ENCODE measurements at places on chromosomes 12 and 14.

DNA sequence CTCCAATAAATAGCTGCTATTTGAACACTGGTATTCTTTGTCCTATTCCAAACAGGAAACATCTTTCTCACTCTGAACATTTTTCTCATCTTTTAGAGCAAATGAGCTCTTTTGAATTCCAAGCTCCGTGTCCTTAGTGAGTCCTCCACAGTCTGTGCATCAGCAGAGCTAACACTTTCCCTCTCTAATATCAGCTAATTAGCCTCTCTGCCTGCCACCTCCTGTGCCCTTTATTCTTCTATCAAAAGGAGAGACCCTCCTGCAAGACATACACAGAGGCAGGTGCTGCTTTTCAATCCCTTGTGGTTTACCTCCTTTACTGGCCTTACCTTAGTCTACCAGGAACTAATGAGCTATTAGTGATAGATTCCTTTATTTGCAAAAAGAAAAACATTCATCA is 178.5 kb downstream of the SLC35F4 start:
- DNase-seq, result no peak

DNA sequence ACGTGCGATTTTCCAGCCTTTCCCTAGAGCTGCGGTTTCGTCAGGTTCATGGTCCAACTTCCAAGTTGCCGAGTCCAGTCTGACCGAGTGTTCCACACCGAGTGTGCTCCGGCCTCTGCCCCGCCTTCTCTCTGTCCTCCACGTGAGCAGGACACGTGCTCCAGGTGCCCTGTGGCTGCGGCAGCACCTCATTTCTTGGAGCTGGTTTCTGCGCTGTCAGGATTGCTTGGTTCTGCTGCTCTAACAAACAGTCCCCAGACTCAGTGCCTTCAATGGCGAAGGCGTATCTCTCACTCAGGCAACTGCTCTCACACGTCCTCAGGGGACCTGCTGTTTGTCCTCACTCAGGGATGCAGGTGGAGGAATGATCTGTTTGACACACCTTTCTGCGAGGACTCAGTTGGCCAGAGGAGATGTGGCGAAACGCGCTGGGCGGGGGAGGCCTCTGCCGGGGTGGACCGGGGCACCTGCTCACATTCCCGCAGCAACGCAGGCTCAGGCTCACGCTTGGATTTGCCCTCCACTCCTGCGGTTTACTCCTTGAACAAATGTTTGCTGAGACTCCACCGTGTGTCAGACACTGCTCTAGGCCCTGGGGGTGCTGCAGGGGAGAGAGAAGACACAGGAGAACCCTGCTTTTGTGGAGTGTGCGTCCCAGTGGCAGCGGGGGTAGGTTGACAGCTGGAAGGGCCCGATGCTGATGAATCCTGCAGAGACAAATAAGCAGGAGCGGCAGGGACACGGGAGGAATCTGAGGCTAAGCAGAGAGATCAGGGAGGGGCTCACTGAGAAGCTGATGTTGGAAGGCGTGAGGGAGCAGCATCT is 63.4 kb upstream of the FBRSL1 start:
- no peak for DNase-seq

GRCh38 chr14:55198749-55199148 is 7.4 kb upstream of the DLGAP5 start:
- DNase-seq, result no peak

- DNase-seq, result no peak
These were observed 1097.3 kb upstream of the FLRT2 start for GRCh38 chr14:84432676-84433075.

DNA sequence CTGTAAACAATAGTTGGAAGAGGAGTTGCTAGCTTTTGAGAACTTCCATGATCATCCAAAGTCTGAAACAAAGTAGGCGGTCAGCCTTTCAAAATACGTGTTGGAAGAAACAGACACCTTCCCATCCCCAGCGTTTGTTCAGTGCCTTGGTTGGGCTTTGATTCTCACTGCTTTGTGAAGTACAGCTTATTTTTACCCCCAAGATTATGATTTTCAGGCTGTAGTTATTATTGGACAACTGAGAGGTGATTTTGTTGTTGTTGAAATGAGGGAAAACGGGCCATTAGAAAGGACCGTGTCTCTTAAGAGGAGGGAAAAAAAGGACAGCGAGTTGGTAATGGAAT is 921 bp upstream of the CEP83 start:
- no peak for DNase-seq

- DNase-seq, result no peak
These were observed 44.0 kb downstream of the LRRC74A start for GRCh38 chr14:76870166-76870565.

DNA sequence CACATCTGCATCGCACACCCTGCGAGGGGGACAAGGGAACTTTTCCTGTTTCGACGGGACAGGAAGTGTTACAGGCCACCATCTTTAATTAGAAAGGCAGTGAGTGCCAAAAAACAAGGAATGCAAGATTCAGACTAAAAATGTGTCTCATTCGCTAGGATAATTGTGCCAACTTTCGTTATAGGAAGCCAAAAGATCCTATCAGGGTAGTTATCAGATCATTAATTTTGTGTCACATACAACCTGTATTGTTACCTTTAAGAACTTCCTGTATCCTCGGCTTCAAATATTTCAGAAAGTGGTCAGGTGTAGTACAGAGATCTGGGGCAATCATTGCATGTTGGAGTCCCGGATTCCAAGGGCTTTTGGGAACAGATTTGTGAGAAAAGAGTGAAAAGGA is 19.2 kb upstream of the MGP start:
- no peak for DNase-seq

- DNase-seq, result no peak
These were observed 14.8 kb downstream of the KRT7 start for GRCh38 chr12:52247622-52248540.

DNA sequence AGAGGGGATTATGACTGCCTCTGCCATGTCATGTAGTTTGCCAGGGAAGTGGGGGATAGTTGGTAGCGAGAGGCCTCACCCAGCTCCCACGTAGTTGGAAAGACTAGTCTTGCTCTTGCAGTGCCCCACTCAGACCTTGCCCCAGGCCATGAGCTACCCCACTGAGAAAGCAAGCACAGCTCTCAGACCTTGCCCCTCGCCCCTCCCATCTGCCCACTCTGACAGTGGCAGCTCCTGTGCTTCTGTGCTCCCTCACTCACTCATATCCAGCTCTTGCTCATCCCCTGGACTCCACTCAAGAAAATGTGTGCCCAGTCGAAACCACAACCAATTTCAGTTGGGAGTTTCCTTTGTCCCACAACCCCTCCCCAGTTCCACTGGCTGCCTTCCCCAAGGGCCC is 55.5 kb upstream of the BDKRB2 start:
- no peak for DNase-seq

All from D721Med (cell line).